ENCODE measurements at places on chromosomes 3 and 15.

GRCh38 chr3:28008235-28008634, 233.2 kb upstream of the CMC1 start:
- no peak for DNase-seq

DNA sequence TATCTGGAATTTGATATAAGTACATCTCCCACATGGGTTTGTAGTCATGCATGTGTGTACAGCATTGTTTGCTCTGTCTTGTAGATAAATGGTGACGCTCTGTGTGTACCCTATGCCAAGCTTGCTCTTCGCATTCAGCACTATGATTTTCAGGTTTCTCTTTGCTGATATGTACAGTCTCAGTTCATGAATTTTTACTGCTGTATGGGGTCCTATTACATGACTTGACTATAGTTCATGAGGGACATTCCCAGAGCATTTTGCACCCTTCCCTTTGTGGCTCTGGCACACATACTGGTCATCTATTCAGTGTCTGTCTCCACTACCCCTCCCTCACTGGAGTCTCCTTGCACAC, 132.7 kb downstream of the EEFSEC start:
- no peak for DNase-seq

- no peak for DNase-seq
Observed at GRCh38 chr15:90500171-90500570, 29.6 kb upstream of the CRTC3 start.

DNA sequence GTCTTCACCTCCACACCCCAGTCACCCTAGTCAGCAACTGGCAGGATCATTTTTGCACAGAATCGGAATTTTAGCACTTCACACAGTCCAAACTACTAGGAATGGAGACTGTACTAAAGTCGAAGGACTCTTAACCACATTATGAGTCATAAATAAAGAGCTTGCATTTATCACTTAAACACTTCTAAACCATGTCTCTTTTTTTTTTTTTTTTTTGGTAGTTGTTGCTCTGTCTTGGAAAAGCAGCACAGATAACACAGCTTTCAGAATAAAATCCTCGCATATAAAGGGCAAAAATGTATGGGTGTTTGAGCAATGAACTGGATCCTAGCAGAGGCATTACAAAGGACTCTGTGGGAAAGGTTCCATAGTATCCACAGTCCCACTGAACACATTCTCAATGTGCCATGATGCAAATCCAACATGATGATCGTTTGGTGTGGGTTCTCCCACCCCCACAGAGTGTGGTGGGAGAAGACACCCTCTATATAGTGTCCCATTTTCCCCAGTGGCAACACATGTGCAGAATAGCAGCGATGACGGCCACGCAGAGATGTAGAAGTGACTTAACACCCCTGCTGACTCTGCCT, 47.1 kb downstream of the FOXP1 start:
- peak; percentile 75 for DNase-seq
